ENCODE measurements at places on chromosomes 6 and 20. TPM values are rescaled to one million over a fixed set of nuclear protein-coding genes. Genes with fewer than 3 reads are reported as not detected.

GSTA3 gene
- total RNA-seq, result not detected

GLP1R gene
- total RNA-seq, result not detected

RAET1E gene
- total RNA-seq, result not detected

GRCh38 chr6:89161326-89162046 is 15.6 kb downstream of the PM20D2 start:
- no peak for DNase-seq

TMC2 gene
- total RNA-seq, result not detected

- no peak for DNase-seq
These were observed 25.7 kb downstream of the DACT2 start for GRCh38 chr6:168293636-168294530.

SLC25A27 gene
- not detected for total RNA-seq

- no peak for DNase-seq
These were observed 29.5 kb downstream of the ROS1 start for GRCh38 chr6:117396228-117396627.

DNA sequence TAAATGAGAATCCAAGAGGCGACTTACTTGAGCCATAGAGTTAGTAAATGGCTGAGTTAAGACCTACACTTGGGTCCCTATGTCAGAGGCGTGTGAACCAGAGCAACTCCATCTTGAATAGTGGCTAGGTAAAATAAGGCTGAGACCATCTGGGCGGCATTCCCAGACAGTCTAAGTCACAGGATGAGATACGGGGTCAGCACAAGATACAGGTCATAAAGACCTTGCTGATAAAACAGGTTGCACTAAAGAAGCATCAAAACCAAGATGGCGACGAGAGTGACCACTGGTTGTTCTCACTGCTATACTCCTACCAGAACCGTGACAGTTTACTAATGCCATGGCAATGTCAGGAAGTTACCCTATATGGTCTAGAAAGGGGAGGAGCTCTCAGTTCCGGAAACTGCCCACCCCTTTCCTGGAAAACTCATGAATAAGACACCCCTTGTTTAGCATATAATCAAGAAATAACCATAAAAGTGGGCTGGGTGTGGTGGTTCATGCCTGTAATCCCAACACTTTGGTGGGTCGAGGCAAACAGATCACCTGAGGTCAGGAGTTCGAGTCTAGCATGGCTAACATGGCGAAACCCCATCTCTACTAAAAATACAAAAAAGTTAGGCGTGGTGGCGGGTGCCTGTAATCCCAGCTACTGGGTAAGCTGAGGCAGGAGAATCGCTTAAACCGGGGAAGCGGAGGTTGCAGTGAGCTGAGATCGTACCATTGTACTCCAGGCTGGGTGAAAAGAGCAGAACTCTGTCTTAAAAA is 43.9 kb upstream of the EEF1A1 start:
- no peak for DNase-seq

DNA sequence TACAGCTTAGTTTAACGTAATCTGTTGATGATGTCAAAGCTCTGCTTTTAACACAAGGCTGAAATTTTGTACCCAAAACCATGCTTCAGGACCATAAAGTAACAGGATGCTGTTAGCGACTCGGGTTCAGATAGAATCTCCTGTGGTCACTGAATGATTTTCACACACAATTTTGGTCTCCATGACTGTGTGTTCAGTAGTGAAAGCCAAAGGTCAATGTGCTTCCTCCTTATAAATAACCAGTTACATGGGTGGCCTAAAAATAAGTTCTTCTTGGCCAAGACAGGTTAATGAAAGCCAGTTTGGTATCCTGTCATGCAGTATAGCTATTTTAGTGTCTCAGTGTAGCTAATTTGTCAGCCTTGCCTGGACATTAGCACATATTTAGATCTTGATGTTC is 19.1 kb upstream of the LOC128125822 start:
- no peak for DNase-seq

GRCh38 chr20:43720007-43720406 is 6.8 kb downstream of the GTSF1L start:
- no peak for DNase-seq

DNA sequence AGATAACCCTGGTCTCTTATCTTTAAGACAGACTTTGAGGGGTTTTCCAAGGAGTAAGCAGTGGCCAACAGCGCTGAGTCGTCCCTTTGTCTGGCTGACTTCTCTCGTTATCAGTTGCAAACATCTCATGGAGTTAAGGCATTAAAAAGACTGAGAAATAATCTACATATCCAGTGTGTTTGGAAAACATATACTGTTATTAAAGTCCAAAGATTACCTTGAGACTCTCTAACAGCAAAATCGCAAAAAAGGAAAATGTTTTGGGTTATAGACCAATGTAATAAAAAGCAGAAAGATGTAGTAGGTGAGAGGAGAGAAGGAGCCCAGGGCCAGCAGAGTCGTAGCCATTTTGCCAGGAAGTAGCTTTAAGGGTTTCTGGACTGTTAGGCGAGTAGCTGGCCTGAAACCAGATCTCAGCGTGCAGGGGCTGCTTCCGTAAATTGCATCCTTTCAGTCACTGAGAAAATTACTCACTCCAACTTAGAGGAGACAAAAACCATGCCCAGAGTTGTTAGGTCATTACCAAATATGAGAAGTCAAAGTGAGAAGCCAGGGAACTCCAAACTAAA is 24.6 kb downstream of the MYLK4 start:
- no peak for DNase-seq

JPH2 gene
- not detected for total RNA-seq

DNA sequence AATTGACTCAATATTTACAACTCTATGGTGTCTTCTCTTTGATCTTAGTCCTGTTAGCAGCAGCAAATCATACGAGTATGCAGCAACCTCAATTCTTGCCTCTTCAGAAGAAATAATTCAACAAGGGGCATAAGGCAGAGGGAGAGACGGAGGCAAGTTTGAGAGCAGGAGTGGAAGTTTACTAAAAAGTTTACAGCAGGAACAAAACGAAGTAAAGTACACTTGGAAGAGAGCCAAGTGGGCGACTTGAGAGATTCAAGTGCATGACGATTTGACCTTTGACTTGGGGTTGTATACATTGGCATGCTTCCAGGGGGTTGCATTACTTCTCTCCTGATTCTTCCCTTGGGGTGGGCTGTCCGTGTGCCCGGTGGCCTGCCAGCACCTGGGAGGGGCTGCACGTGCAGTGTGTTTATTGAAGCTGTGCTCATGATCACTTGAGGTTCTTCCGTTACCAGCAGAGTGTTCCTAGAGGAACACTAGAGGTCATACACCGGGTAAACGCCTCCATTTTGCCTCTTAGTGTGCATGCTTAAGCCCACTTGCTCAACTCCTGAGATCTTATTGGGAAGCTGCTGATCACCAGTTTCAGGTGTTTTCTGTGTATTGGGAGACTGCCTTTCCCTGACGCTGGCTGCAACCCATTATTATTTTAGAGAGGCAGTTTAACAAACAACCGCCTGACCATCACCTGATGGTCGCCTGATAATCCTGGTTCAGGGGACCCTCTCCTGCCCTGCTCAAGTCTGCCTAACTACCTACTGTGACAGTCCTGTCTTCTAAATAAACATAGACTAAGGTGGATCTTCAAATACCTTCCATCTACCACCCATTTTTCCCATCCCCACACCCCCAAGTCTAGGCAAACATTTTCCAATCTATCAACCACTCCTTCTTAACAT is 172.4 kb upstream of the MYLIP start:
- no peak for DNase-seq

ADGRG6 gene
- not detected for total RNA-seq

HLA-DQA2 gene
- 2.7 TPM for total RNA-seq

DNA sequence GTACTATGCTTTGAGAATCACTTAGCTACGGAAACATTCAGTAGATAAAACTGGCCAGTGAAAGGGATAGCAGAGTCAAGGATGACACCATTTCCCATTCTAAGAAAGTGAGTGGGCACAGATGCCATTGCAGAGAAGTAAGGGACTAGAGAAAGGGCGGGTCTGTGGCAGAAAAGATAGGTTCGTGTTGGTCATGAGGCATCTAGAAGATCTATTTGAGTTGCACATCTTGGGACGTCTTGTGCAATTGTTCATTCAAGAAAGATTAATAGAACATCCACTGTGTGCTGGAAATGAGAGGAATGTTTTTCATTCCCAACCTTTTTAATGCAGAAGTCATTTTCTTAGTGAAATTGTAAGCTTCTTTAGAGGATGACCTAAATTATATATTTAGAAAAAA is 161.7 kb downstream of the PLCB1 start:
- no peak for DNase-seq

RIPOR2 gene
- 31.1 TPM for total RNA-seq

PLCB1 gene
- total RNA-seq, result 5.3 TPM

DNA sequence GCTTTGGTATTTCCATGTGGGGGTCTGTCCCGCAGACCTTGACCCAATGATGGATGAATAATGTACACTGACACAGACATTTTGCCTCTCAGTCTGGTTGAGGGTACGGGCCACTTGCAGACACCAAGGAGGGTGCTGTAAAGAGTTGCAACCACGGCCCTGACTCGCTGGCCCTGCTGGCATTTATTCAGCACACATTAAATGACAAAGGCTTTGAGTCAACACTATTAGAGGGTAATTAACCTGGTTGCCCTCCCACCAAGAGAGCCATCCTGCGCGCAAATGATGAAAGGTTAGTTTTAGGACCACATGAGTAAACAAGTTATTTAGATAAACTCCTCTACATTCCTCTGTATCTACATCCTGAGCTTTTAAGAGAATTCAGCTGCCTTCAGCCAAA is 308.9 kb upstream of the MMS22L start:
- no peak for DNase-seq

DNA sequence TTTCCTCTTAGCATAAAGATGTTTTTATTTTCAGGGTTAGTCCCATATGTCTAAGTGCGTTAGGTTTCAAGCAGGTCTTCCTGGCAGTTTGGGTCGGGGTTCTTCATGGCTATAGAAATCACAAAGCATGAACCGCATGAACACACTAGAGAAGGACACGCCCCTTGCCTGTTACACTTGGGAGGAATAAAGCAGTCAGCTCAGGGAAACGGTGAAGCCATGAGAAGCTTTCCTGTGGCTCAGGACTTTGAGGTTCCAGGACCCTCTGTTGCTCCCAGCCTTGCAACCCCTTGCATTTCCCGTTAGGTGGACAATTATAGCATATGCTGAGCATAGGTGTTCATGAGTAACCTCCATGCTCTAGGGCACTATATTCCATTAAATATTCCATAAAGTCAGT is 96.7 kb downstream of the SYCP2 start:
- DNase-seq, result no peak

DNA sequence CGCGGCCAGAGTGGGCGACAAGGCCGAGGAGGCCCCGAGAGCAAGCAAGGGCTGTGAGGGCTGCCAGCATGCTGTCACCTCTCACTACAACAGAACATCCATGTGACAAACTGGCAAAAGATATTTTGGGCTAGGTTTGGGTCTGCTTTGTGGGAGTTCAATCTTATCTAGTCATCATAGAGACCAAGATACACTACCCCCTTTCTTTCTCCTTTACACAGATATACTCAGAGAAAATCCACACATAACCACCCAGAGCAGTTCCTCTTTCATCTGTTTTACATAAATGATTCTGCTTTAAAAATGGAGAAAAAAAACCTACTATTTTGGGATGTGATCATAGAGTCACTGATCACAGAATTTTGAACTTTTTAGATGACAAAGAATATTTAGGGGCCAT is 16.8 kb downstream of the SOX4 start:
- no peak for DNase-seq

DNA sequence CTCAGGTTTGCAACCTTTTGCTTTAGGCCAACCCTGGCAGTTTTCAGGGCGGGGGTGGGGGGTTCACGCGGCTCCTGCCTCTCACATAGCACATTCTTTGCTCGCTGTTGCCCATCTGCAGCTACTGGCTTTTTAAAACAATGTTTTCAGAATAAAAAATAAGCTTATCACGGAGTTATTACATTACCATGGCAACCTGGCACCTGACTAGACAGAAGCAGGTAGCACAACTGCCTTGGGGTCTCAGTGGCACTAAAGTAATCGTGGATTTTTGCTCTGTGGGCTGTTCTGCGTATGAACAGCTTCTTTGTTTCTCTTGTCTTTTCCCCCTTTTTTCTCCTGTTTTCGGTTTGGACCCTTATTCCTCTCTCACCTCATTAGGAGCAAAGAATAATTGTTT is 9.1 kb upstream of the MANBAL start:
- no peak for DNase-seq

GRCh38 chr6:96520171-96521115 is 1.2 kb upstream of the UFL1 start:
- DNase-seq, result no peak

BPIFB1 gene
- not detected for total RNA-seq

MYBL2 gene
- 95.1 TPM for total RNA-seq

ALDH8A1 gene
- total RNA-seq, result 1.6 TPM

PRKN gene
- total RNA-seq, result not detected

THBS2 gene
- total RNA-seq, result not detected

GRCh38 chr6:148701375-148701774 is 45.5 kb upstream of the UST start:
- DNase-seq, result no peak

DNA sequence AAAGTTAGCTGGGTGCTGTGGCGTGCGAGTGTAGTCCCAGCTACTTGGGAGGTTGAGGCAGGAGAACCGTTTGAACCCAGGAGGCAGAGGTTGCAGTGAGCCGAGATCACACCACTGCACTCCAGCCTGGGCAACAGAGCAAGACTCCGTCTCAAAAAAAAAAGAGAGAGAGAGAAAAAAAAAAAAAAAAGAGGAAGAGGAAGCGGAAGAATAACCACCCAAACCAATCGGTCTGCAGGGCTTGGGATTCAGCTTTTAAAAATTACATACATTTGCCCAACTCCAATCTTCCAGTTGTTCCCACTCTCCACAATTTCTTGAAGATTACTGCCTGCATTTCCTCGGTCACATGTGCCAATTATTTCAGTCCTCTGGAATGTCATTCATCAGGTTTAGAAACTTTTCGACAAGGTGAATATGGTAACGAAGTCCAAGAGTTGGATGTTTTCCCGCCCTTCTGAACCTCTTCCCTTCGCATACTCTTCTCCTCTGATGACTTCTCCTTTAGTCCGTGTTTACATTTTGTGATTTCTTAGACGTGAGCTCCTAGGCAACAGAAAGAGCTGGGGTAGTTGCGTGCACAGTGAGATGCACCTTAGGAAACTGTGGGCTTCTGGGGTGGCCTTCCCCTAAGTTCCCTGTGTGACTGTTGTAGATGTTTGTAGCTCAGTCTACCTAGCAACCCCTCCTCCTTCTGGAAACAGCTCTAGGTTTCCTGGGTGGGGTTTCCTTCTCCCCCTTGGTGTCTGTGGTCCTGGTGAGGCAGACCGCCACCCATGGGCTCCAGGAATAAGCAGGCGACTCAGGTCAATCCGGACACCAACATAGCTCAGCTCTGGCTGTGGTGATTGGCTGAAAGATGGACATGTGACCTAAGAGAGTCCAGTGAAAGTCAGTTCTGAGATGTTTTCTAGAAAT is 63.0 kb upstream of the NCOA3 start:
- no peak for DNase-seq

CENPW gene
- total RNA-seq, result 43.4 TPM

All from activated T-helper 1 cell treated with anti-CD3 and anti-CD28 coated beads, Interleukin-12 subunit alpha, Interleukin-12 subunit beta, Interleukin-2, Interleukin-4 antibody, amounts not matched to agents 30 ng/mL and 10 ng/mL and 1 ng/mL, durations not matched to agents 14 hours and 24 hours and 36 hours (primary cell).